Fibroblast of lung (primary cell): ENCODE measurements at places on chromosomes 4 and X.
A peak's percentile ranks its signal among the peaks of the same experiment; 100 is the strongest.

GRCh38 chrX:46770000-46770816 is 11.3 kb upstream of the SLC9A7 start:
- peak; percentile 63 for DNase-seq

DNA sequence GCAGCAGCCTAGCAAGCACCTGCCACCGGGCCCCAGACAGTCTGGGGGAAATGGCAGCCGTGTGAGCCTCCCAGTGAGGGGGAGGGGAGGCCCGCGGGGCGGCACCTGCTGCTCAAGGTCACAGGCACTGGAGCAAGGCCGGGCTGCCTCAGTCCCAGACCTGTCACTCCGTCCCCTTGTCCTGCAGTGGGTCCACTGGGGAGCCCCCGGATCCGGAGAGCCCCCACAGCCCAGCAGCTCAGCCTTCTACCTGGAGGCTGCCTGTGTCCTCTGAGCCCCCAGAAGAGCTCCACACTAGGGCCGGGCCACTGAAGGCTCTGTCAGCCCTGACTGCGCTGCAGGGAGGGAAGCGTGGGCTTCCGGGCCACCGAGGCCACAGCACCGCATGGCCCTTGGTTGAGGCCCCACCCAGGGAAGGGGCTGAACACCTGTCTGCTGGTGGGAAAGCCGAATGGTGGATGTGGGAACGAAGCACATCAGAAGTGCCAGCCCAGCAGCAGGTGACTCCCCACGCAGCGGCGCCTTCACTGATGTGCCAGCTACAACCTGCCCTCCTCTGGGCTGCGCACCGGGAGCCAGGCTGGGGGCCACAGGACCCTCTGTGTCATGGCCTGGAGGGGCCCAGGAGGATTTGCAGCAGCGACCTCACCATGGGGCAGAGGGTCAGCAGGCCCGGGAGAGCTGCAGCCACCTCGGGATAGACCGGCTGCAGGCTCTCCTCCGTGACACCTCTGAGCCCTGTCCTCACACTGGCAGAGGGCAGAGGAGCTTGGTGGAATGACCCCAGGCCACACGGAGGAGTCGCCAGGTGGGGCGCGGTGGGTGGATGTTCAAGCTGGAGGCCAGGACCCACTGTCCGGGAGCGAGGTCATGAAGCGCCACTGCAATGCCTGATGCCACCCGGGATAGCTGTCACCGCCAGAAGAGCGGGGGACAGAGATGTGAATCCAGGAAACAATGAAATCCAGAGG is 35.0 kb upstream of the MXD4 start:
- DNase-seq, result no peak

- no peak for DNase-seq
These were observed 24.5 kb upstream of the WDR1 start for GRCh38 chr4:10140866-10141759.

- no peak for DNase-seq
These were observed 49.4 kb downstream of the SERTM2 start for GRCh38 chrX:111560801-111561200.

DNA sequence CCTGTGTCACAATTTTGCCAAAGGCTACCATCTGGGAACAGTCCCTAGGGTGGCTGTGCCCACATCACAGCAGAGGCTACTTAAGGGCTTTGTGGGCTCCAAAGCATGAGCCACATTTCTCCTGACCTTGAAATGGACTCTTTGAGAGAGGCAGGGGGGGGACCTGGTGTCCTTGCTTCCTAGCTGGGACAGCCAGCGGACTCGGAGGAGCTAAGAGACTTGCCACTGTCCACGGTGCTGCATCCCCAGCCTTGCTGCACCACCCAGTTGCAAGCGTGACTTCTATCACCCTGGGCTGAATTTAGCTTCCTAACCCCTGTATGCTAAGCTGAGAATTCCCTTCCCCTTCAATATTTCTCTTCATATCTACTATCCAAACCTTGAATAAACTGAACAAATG is 99.0 kb downstream of the PHKA2 start:
- no peak for DNase-seq
